ENCODE measurements at places on chromosomes 3 and 15.
A peak's percentile ranks its signal among the peaks of the same experiment; 100 is the strongest.

DNA sequence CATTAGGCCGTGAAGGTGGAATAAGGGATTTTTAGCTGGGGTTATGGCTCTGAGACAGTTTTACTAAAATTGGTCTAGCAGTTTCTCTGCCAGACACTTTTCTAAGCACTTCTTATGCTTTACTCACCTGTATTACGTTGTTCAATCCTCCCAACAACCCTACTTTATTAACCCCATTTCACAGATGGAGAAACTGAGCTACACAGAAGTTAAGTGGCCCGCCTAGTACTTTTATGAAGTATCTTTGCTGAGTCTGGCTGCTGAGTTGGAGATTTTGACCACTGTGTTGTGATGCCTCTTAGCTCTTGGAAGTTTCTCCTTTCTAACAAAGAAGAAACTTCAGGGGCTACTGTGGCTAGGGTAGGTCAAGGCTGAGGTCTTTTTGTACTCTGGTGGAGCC is 11.5 kb downstream of the LIMD1 start:
- peaks cover 8% of the 10 kb centered on the region for H3K36me3 ChIP-seq
- no peak overlapping the region for H3K27ac ChIP-seq
- DNase-seq = no peak
- H3K4me1 ChIP-seq = peaks cover 6% of the 10 kb centered on the region
- H3K27me3 ChIP-seq = no peaks in the 10 kb centered on the region

DNA sequence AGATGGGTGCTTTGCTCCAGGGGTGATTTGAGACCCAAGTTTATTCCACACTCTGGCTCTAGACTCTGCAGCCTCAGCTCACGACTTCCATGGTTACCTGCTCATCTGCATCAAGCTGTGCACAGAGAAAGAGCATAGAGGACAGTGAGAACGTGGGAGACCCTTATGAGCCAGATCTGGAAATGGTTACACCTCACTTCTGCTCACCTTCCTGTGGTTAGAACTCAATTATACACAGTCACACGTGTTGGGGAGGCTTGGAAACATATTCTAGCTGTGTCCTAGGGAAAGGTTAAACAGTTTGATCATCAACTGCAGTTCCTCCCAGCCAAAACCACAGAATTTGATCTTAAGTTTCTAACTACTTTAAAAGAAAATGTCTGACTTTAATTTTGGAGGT is 1.8 kb downstream of the FETUB start:
- H3K36me3 ChIP-seq = no peaks in the 10 kb centered on the region
- no peak overlapping the region for H3K4me3 ChIP-seq
- no peaks in the 10 kb centered on the region for H3K4me1 ChIP-seq
- H3K27ac ChIP-seq = no peak overlapping the region
- no peaks in the 10 kb centered on the region for H3K27me3 ChIP-seq

GRCh38 chr15:44501768-44502366 is 35.1 kb upstream of the EIF3J start:
- no peaks in the 10 kb centered on the region for H3K4me1 ChIP-seq
- peaks cover 23% of the 10 kb centered on the region for H3K36me3 ChIP-seq
- no peak overlapping the region for H3K27ac ChIP-seq
- no peaks in the 10 kb centered on the region for H3K27me3 ChIP-seq
- no peak overlapping the region for H3K4me3 ChIP-seq

DNA sequence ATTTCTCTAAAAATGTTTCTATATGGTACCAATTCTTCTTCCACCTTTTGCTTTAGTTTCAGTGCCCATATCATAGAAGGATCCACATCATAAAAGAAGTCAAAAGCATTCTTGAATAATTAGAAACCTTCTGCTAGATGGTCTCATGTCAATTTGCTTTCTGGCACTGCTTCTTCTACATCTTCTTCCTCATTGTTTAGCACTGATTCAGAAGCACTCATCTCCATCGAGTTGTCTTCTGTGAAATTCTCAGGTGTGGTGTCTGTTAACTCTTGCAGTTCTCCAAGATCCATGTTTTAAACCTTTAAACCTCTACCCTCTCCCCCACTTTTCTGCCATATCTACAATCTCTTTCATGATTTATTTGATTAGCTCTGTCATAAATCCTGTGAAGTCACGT is 154.8 kb downstream of the WDR76 start:
- no peaks in the 10 kb centered on the region for H3K4me1 ChIP-seq
- H3K36me3 ChIP-seq = no peaks in the 10 kb centered on the region
- H3K27ac ChIP-seq = no peak overlapping the region
- no peak overlapping the region for H3K4me3 ChIP-seq

- no peaks in the 10 kb centered on the region for H3K4me1 ChIP-seq
- no peaks in the 10 kb centered on the region for H3K27me3 ChIP-seq
- DNase-seq = peak; percentile 89
Observed at GRCh38 chr15:59501597-59501996, 63.6 kb downstream of the FAM81A start.

GRCh38 chr15:80953953-80954778 is 35.5 kb downstream of the MESD start:
- H3K36me3 ChIP-seq = peaks cover 9% of the 10 kb centered on the region
- no peaks in the 10 kb centered on the region for H3K27me3 ChIP-seq
- peaks cover 33% of the 10 kb centered on the region for H3K4me1 ChIP-seq
- peak overlapping the region; percentile 29 for H3K27ac ChIP-seq
- H3K4me3 ChIP-seq = no peak overlapping the region

- H3K27me3 ChIP-seq = no peaks in the 10 kb centered on the region
- H3K4me3 ChIP-seq = no peak overlapping the region
- no peak for DNase-seq
- H3K27ac ChIP-seq = no peak overlapping the region
- peaks cover 2% of the 10 kb centered on the region for H3K36me3 ChIP-seq
- H3K4me1 ChIP-seq = no peaks in the 10 kb centered on the region
Observed at GRCh38 chr3:105691633-105692032, 177.2 kb downstream of the CBLB start.

DNA sequence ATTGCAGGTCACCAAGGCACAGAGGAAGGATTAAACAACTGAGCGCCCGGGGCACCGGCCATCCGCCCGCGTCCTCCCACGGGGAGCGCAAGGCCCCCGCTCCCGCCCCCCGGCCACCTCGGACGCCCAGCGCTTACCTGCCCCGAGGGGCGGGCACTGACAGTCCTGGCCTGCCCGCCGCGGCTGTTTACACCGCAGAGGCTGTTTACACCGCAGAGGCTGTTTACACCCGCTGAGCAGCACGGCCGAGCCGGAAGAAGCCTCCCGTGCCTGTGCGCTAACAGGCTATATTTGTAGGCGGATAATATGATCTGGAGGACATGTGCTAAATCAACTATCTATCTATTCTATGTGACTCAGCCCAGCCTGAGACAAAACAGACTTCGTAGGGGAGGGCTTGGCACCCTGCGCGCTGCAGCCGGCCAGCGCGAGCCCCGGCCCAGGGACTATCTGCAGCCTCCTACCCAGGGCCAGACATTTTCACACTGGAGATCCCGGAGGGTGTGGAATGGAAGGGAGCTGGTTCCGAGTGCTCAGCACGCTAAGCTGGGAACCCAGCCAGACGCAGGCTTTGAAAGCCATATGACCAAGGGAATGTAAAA is at the start of gene LRRC2:
TSS of gene LRRC2 (minus strand) at position 263 of the 602 bp plus-strand sequence. CDS start 14,711 bp downstream, outside the sequence.
- peak; percentile 15 for DNase-seq
- H3K36me3 ChIP-seq = no peaks in the 10 kb centered on the region

- no peaks in the 10 kb centered on the region for H3K27me3 ChIP-seq
- no peak overlapping the region for H3K4me3 ChIP-seq
Observed at GRCh38 chr3:78633626-78634025, 1134.2 kb downstream of the ROBO1 start.

- H3K36me3 ChIP-seq = no peaks in the 10 kb centered on the region
- peaks cover 4% of the 10 kb centered on the region for H3K4me1 ChIP-seq
- DNase-seq = peak; percentile 36
Observed at GRCh38 chr3:30475038-30475808, 131.2 kb upstream of the TGFBR2 start.

DNA sequence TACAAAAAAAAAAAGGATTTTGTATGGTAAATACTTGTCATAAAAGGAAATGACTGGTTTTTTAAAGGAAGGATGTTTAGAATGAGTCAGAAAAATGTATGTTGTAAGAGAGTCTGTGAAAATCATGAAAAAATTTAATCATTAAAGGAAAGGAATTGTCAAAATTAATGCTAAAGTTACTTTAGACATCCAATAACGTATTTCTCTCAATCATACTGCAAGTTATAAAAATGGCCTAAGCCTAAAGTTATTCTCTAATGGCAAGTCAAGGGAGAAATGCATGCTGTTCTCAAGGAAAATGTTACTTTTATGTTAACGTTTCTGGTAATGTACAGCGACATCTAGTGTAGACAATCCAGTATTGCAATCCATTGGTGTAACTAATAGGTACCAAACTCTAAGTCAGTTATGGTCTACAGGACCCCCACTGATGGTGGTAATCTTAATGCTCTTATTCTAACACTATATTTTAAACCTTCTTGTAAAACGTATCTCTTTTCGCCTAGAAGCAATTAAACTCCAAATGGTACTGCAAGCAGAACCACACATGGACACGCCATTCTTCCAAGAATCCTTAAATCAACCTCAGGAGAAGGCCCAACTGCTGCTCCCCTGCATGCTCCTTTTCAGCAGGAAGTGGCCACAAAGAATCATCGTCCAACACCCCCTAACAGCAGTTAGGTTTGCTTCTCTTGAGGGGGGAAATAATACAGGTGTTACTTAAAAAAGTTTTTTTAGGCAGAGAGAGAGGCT is 35.2 kb downstream of the NCEH1 start:
- peak; percentile 91 for DNase-seq
- H3K4me1 ChIP-seq = no peaks in the 10 kb centered on the region
- H3K36me3 ChIP-seq = no peaks in the 10 kb centered on the region
- H3K27ac ChIP-seq = no peak overlapping the region
- H3K4me3 ChIP-seq = no peak overlapping the region

DNA sequence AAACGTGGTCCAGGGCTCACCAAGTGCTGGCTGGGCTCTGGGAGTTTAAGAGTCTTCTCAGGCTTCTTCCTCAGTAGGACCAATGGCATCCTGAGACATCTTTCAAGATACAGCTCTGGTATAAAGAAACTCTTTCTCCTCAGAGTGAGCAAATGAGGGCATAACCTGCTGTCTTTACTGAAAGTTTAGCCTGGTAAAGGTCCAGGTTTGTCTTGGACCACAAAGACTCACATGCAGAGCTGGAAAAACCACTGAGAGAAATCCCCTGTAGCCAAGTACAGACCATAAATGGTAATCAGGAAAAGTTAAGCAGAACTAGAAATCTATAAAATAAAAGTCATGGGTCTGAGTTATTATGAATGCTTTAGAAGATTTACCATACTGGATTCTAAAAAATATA is 23.1 kb downstream of the CD47 start:
- no peaks in the 10 kb centered on the region for H3K27me3 ChIP-seq
- H3K36me3 ChIP-seq = peaks cover 5% of the 10 kb centered on the region
- DNase-seq = no peak
- H3K4me3 ChIP-seq = no peak overlapping the region

- no peak overlapping the region for H3K4me3 ChIP-seq
- no peaks in the 10 kb centered on the region for H3K27me3 ChIP-seq
- no peaks in the 10 kb centered on the region for H3K4me1 ChIP-seq
Observed at GRCh38 chr3:115187149-115187757, 40.2 kb upstream of the ZBTB20 start.

DNA sequence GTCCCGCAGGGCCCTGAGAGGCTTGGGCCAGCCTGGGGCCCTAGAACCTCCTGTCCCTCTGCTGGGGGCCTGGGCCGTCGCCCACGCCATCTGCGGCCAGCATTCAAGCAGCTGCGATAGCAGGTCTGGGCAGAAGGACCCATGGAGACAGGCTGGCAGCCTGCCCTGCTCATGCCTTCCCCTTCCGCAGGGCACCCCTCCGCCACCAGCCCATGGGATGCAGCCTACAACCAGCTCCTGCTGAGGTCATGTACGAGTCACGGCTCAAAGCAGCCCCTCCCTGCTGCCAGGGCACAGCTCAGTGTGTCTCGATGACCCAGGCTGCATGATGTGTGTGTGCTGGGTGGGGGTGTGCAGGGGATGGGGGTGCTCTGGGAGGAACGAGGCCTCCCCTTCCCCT is 27.8 kb downstream of the DUSP7 start:
- H3K4me3 ChIP-seq = no peak overlapping the region
- no peaks in the 10 kb centered on the region for H3K27me3 ChIP-seq
- no peak overlapping the region for H3K27ac ChIP-seq
- no peak for DNase-seq
- H3K36me3 ChIP-seq = no peaks in the 10 kb centered on the region
- peaks cover 16% of the 10 kb centered on the region for H3K4me1 ChIP-seq

DNA sequence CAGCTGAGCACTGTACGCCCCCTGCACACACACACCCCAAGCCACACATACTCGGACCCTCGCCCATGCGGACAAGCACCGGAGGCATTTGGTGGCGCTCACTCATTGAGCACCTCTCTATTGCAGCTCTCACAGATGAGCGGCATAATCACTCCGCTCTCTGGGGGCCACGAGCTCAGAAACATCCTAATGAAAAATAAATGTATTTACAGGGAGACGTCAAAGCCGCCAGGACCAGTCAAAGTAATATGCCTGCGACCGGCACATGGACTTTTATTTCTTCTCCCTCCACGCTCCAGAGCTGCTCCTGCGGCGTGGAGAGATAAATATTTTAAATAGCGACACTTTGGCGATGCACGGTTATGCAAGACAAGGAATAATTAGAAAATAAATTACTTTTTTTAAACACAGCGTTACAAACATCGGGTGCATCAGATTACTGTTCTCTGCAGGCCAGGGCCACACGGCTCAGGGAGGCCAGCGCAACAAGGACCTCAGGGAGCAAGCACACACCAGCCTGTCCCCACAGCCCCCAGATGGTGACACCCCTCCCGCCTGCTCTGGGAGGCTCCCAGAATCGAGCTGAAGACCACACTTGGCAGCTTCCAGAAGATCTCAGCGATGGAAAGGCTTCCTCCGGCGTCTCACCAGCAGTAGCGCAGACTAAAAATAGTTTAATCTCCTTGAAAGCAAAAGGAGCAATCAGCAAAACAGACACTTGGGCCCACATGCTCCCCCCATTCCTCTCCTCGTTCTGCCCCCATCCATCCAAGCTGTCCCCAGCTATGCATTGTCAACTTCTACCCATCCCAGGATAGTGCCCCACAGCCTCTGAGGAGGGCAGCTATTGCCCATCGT is 48.0 kb downstream of the CACNA2D2 start:
- no peak overlapping the region for H3K4me3 ChIP-seq
- no peak for DNase-seq
- H3K4me1 ChIP-seq = no peaks in the 10 kb centered on the region
- H3K27me3 ChIP-seq = no peaks in the 10 kb centered on the region

DNA sequence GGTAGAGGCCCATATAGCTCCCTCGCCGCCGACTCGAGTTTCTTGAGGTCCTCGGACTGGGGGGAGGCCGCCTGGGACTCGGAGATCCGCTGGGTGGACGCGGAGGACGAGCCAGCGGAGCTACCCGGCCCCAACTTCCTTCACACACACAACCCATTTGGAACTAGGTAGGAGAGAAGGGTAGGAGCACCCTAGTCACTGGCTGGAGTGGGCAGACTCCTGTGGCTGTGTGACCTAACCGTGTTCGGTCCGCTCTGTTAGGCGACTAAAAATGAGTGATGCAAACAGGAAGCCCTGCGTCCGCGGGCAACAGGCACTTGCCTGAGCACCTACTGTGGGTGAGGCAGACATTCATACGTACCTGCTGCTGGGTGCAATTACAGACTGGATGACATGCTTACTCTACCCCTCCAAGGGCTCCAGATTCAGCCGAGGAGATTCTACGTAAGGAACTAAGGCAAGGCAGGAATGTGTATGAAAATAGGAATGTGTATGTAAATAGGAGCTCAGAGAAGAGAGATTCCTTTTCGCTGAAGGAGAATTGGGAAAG is 4.6 kb upstream of the SIN3A start:
- peak overlapping the region; percentile 30 for H3K27ac ChIP-seq
- DNase-seq = peak; percentile 84
- H3K4me1 ChIP-seq = peaks cover 4% of the 10 kb centered on the region
- H3K4me3 ChIP-seq = peak overlapping the region; percentile 88
- H3K36me3 ChIP-seq = no peaks in the 10 kb centered on the region
- no peaks in the 10 kb centered on the region for H3K27me3 ChIP-seq

Measured in trophoblast cell (in vitro differentiated cells and primary cell).